Melanocyte of skin (primary cell): ENCODE measurements at places on chromosomes 3 and 15. TPM values are rescaled to one million over a fixed set of nuclear protein-coding genes. Genes with fewer than 3 reads are reported as not detected.

The HCLS1 gene
- 2.4 TPM in 1 of 2 replicates, not detected in the other for total RNA-seq

The PARP15 gene
- total RNA-seq = 0.34 and 1.1 TPM in 2 replicates

The CPNE9 gene
- not detected in 2 replicates for total RNA-seq

The ZBED2 gene
- total RNA-seq = not detected in 2 replicates

The NR2E3 gene
- total RNA-seq = not detected in 2 replicates

The NMD3 gene
- 31.0 and 55.2 TPM in 2 replicates for total RNA-seq

The STRIT1 gene
- total RNA-seq = not detected in 2 replicates

The MOBP gene
- total RNA-seq = under 0.01 TPM in 1 of 2 replicates, not detected in the other

The TM6SF1 gene
- not detected in 2 replicates for total RNA-seq

The CCDC54 gene
- total RNA-seq = not detected in 2 replicates

The SLC51B gene
- total RNA-seq = not detected in 2 replicates

The LAMB2 gene
- 162 and 327 TPM in 2 replicates for total RNA-seq

The TRH gene
- total RNA-seq = not detected in 2 replicates

The MAP6D1 gene
- 5.0 and 5.9 TPM in 2 replicates for total RNA-seq
